CD4-positive, alpha-beta T cell treated with Interleukin-6 at 100 ng/mL for 8 hours (primary cell): ENCODE measurements at places on chromosomes 2 and 18.

- DNase-seq, result no peak
These were observed 60.5 kb upstream of the TFPI start for GRCh38 chr2:187614756-187615155.

- no peak for DNase-seq
These were observed 345.3 kb downstream of the EN1 start for GRCh38 chr2:118502106-118502505.

DNA sequence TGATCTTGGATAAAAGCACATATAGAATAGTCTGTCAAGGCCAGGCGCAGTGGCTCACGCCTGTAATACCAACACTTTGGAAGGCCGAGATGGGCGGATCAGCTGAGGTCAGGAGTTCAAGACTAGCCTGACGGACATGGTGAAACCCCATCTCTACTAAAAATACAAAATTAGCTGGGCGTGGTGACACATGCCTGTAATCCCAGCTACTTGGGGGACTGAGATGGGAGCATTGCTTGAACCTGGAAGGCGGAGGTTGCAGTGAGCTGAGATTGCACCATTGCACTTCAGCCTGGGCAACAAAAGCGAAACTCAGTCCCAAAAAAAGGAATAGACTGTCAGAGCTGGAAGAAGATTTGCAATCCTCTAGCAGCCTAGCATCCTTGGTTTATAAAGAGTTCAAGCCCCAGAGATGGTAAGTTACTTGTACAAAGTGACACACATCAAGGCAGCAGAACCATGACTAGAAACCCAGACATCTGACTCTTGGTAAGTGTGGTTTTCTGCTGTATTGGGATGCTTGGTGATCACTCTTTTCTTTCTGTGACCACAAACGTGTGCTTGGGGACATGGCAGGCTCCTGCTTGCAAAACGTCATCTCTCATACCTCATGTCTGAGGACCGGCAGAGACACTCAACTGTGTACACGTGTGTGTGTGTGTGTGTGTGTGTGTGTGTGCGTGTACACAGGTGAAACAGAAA is 69.0 kb downstream of the OSBPL6 start:
- DNase-seq, result no peak

GRCh38 chr18:9417073-9417851 is 58.1 kb upstream of the RALBP1 start:
- no peak for DNase-seq

GRCh38 chr2:118830118-118830517 is 17.3 kb downstream of the EN1 start:
- DNase-seq, result no peak

GRCh38 chr2:104472076-104472475 is 381.8 kb upstream of the POU3F3 start:
- no peak for DNase-seq
